ENCODE measurements at places on chromosomes 6 and 20.

DNA sequence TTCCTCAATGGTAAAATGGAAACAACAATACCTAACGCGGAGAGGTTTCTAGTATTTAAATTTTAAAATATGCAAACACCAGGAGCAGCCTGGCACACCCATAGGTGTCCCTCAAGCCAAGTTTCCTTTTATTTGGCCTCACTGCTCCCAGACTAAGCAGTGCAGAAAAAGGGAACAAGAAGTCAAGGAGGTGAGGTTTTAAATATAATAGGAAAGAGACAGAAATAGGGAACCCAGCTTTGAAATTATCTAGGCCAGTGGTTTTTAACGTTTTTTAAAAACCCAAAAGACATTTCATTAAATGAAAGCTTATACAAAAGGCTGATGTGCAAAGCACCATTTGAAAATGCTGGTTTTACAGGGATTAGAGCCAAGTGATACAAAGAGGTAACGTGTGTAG, 109.6 kb downstream of the SLC22A3 start:
- DNase-seq, result no peak

DNA sequence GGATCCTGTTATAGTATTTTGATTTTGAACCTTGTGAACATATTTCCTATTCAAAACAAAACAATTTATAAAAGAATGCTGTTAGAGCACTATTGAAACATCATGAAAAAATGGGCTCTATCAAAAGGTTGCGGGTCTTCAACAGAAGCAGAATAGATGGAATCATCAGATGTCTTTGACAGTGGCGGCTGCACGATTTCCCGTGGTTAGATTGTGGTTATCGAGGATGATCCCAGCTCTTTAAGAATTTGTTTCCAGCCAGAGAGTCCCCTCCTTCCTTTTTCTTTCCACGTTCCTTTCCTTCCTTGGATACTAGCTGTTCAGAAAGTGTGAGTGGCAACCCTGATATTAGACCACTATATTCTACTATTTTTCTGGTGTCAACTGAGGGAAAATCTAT, 163.4 kb downstream of the FARS2 start:
- DNase-seq, result no peak

GRCh38 chr20:14726591-14726990, 389.2 kb upstream of the FLRT3 start:
- no peak for DNase-seq

GRCh38 chr6:17771609-17772008, 64.9 kb upstream of the NUP153 start:
- no peak for DNase-seq

DNA sequence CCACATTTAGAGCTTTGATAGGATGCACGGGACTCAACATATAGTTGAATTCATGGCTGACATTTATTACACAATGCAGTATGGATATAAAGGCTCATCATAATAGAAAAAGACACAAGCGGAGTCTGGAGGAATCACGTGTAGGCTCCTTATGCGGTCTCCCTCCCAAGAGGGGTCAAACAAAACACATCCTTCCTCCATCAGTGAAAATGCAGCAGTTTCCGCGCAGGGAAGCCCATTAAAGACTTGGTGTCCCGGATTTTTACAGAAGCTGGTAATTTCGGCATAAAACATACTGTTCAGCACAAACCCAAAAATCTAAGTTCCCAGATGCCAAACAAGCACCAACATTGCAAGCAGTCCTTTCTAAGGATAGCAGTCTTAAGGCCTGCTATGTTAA, 1.1 kb downstream of the USP45 start:
- DNase-seq, result no peak

Data from non-pigmented ciliary epithelial cell (primary cell).